MCF 10A (cell line): ENCODE measurements at places on chromosomes 3 and 15.

GRCh38 chr15:63595065-63595464 lies 2.1 kb upstream of the FBXL22 start:
- peaks cover 62% of the 10 kb centered on the region for H3K36me3 ChIP-seq
- H3K27me3 ChIP-seq, result no peaks in the 10 kb centered on the region
- no peak overlapping the region for H3K27ac ChIP-seq
- peaks cover 10% of the 10 kb centered on the region for H3K4me1 ChIP-seq

DNA sequence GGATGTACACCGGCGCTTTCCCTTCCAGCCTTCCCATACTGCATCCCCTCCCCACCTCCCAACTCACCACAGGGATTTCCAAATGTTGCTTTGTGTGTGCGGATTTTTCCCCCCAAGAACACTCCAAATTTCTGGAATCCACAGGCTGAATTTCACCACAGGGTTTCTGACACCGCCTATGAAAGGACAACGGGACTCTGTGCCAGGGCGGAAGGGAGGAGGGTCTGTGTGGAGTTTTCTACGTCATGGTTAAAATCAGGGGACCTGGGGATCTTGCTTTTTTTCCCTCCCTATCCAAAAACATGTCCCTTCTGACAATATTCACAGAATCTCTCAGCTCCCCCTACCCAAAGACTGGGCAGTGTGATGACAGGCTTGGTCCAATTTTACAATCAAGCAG lies 14.6 kb downstream of the CYP19A1 start:
- no peaks in the 10 kb centered on the region for H3K4me1 ChIP-seq
- H3K4me3 ChIP-seq, result no peak overlapping the region
- H3K27ac ChIP-seq, result no peak overlapping the region
- no peak for DNase-seq

GRCh38 chr15:59689626-59690236 lies 611 bp upstream of the BNIP2 start:
- H3K4me3 ChIP-seq, result peak overlapping the region; percentile 86
- peak overlapping the region; percentile 98 for H3K27ac ChIP-seq
- peaks cover 18% of the 10 kb centered on the region for H3K4me1 ChIP-seq
- no peaks in the 10 kb centered on the region for H3K27me3 ChIP-seq

DNA sequence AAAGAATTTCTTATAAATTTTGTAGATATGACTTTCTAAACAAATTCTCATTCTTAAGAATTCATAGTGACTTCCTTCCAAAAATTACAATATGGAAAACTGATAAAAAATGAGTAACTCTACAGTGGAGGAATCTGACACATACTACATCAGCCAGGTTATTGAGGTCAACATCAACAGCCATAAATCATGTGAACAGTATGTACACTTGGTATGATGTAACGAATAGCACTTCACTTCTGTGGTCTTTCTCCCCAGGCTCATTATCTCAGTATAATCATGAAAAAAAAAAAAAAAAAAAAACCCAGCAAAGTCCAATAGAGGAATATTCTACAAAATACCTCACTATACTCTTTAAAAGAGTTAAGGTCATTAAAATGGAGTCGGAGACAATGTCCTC lies 111.2 kb upstream of the SUCLG2 start:
- no peaks in the 10 kb centered on the region for H3K36me3 ChIP-seq
- H3K4me3 ChIP-seq, result no peak overlapping the region
- no peaks in the 10 kb centered on the region for H3K4me1 ChIP-seq
- peak; percentile 4 for DNase-seq
- peaks cover 18% of the 10 kb centered on the region for H3K27me3 ChIP-seq

DNA sequence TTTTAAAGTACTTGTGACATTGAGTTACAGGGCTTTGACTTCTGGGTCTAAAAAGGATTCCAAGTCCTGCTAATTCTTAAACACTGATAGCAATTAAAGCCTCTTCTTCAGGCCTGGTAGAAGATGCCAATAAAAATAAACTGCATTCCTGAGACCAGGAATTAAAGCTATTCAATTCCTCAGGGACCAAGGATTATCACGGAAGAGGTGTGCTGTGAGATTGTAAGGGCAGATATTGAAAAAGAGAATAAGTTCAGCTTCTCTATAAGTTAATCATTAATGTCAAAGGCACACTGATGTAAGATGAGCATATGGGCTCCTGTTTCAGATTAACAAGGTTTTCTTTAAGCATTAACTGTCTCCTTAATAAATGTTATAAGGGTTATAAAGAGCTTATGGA lies 611.3 kb downstream of the SI start:
- H3K36me3 ChIP-seq, result no peaks in the 10 kb centered on the region
- no peak overlapping the region for H3K4me3 ChIP-seq
- H3K27me3 ChIP-seq, result peaks cover 64% of the 10 kb centered on the region
- no peak for DNase-seq

- no peaks in the 10 kb centered on the region for H3K27me3 ChIP-seq
- H3K4me3 ChIP-seq, result no peak overlapping the region
- H3K27ac ChIP-seq, result no peak overlapping the region
- peaks cover 24% of the 10 kb centered on the region for H3K36me3 ChIP-seq
These were observed 26.7 kb downstream of the CLK3 start for GRCh38 chr15:74642348-74642733.

- H3K36me3 ChIP-seq, result peaks cover 44% of the 10 kb centered on the region
- no peak overlapping the region for H3K4me3 ChIP-seq
- no peaks in the 10 kb centered on the region for H3K4me1 ChIP-seq
- H3K27ac ChIP-seq, result no peak overlapping the region
These were observed 620.2 kb downstream of the RBMS3 start for GRCh38 chr3:29901097-29901496.

DNA sequence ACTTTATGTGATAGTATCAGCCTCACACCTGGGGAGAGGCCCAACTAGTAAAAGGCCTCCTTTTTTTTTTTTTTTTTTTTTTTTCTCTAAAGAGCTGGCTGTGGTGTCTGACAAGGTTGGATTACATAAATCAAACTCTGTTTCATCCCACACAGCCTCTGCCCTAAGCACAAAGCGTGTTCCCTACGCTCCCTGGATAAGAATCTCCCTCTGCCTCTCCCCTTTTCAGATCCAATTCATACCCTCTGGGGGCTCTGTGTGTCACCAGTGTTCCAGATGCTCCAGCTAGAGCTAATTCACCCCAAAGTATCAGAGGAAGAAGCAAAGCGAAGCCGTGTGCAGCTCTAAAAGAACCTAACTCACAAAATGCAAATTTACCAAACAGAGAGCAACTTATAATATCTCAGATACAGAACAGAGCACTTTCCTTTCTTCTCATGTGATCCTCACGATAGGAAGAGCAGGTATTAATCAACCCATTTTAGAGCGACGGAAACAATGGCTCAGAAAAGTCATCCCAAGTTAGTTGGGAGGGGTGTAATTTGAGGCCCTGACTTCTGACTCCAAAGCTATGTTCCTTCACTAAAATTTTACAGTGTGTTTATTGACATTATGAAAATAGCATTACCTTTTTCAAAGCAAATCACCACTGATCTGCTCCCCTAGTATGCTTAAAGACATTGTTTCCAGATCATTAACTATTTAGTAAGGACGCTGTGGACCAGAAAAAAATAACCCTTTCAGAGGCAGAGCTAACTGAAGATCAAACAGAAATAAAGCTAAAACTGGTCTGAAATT lies 12.4 kb downstream of the BMF start:
- no peaks in the 10 kb centered on the region for H3K27me3 ChIP-seq
- peaks cover 6% of the 10 kb centered on the region for H3K36me3 ChIP-seq
- H3K4me1 ChIP-seq, result peaks cover 20% of the 10 kb centered on the region
- H3K27ac ChIP-seq, result no peak overlapping the region
- H3K4me3 ChIP-seq, result no peak overlapping the region
